ENCODE measurements at places on chromosomes 4 and X. TPM values are rescaled to one million over a fixed set of nuclear protein-coding genes. Genes with fewer than 3 reads are reported as not detected.

RTL9 gene
- 0.17 TPM for total RNA-seq

GRCh38 chr4:165151734-165152133 is 39.1 kb upstream of the TMEM192 start:
- peak; percentile 36 for DNase-seq

DNA sequence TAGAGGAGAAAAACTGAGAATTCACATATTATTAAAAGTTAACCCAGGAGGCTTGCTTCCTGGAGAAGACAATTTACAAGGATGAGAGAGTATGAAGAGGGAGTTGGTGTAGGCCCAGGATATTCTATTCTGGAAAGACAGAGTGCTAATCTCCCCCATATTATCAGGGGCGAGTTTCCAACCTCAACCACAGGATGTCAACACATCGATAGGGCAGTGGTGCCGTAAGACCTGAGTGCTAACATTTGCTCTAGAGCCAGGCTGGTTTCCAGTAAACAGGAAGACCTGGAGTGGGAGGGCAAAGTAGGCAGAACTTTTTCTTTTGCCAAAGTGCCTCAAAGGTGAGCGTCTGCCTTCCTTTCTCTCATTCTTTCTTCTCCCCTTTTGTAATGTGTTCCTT is 2.8 kb upstream of the AWAT1 start:
- no peak for DNase-seq

GRCh38 chrX:49059681-49060085 is 884 bp downstream of the CCDC120 start:
- DNase-seq, result no peak

DNA sequence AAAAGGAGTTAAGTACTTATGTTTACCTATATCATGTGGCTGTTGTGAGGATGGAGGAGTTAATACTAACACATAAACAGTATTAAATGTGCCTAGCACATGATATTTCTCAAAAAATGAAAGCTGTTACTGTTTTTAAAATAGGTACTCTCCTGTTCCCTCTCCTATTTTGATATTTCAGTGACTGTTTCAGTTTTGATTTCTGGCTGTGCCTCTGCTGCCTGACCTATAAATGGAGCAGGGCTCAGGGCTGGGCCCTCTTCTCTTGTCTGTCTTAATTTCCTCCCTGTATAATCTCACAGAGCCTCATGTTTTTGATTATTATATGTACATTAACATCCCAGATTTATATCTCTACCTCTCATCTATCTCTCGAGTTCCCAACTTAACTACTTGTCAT is 93.3 kb downstream of the UGT8 start:
- DNase-seq, result no peak

DNA sequence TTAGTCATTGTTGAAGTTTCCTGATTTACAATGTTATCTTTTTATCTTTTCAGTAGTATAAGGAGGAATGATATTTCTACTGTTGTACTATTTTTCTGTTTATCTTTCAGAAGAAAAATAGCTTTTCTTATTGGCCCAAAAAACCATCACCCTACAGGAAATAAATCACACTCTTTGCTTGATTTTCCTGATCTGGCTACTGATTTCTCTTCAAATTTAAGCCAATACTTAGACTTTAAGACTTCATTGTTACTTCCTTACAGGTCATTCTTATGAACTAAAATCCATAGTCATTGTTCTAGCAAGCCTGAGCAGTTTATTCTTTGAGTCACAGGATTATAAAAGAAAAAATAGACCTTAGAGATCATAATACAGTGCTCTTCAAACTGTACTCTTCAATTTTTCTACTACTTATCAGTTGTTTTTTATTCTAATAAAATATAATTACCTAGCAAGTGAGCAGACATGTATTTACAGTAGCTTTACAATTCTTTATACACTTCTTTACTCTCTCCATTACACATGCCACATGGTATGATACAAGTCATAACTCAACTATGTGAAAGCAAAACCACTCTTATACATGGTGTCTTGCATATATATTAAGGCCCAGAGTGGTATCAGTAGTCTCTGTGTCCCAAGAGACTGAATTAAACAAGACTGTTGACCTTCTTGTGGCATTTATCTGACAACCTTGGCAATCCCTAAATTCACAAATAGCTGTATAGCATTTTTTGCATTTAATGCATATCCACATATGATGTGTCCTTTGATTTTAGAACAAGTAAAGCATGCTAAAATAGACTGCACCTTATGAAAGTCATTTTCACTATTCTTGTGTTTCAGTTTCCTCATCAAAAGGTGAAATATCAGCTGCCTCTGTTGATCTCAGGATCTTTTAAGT is 47.9 kb downstream of the TET2 start:
- DNase-seq, result peak; percentile 74

All from fibroblast of lung (primary cell).